ENCODE measurements at places on chromosomes 6 and 20.

DNA sequence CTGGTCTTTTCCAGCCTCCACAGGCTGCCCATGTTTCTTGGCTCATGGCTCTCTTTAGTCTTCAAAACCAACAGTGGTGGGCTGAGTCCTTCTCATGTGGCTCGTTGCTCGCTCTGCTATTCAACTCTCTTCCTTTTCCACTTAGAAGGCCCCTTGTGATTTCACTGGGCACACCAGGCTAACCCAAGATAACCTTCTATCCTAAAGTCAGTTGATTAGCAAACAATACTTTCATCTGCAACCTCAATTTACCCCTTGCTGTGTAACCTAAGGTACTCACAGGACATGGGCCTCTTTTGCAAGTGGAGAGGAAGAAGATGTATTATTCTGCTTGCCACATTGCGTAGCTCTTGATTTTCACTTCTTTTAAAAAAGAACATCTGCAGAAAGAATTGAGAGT is 79.6 kb downstream of the UTRN start:
- DNase-seq = no peak

- DNase-seq = no peak
Observed at GRCh38 chr6:165615636-165616035, 47.4 kb downstream of the PDE10A start.

DNA sequence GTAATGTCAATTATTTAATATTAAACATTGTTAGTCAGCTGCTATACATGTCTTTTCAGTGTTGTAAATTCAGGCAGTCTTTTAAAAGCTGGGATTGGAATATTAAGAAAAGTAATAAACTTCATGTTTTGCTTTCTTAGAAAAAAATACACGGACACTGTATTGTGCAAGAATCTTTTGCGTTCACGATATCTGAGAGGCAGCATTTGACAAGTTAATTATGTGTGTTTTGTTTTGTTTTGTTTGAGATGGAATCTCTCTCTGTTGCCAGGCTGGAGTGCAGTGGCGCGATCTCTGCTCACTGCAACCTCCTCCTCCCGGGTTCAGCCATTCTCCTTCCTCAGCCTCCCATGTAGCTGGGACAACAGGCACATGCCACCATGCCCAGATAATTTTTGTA is 1661.3 kb downstream of the HACE1 start:
- no peak for DNase-seq

DNA sequence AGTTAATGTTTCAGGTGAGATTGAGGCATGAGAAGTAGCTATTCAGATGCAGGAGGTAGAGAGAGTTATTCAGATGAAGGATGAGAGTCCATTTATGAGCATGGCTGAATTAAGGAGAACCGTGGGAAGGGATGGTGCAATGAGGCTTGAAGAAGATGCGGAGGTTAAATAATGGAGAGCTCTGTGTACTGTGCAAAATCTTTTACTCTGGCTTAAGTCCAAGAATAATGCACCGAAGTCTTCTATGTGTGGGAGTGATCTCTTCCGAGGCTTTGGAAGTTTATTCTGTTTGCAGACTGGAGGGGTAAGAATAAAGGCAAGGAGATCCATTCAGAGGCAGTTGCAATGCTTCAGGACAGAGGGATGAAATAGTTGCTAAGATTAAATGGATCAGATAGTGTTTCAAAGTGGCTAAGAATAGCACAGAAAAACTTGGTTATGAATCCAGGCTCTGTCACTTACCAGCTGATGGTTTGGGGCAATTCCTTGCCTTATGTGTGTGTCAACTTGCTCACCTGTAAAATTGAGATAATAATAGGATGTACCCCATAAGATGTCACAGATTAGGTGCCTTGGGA is 467.1 kb downstream of the HDGFL1 start:
- DNase-seq = no peak

DNA sequence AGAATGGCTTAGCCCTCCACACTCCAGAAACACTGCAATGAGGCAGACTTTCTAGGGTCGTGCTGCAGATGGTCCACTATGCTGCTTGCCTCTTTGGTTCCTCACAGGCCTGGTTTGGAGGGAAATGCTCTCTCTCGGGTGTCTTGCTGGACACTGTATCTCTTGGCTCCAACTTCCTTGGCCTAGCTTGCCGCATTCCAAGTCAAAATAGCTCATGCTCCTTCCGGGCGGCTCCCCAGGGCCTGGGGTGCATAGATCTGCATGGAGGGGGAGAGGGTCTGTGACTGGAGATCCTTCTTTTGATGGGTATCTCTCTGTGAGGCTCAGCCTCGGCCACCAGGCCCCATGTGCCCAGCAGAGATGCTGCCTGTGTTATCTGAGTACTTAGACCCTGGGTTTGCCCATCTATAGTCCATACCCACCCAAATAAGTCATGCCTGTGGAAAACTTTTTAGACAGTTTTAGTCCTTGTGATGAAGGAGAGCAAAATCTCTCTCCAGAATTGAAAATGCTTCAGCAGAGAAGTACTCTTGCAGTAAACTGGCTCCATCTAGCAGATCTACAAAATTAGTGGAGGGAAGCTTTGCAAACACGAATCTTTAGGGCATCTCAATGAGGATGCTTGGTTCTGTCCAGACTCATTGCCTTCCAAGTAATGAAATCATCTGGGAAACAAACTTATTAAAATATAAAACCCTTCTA is 264.1 kb upstream of the RIN2 start:
- DNase-seq = no peak

DNA sequence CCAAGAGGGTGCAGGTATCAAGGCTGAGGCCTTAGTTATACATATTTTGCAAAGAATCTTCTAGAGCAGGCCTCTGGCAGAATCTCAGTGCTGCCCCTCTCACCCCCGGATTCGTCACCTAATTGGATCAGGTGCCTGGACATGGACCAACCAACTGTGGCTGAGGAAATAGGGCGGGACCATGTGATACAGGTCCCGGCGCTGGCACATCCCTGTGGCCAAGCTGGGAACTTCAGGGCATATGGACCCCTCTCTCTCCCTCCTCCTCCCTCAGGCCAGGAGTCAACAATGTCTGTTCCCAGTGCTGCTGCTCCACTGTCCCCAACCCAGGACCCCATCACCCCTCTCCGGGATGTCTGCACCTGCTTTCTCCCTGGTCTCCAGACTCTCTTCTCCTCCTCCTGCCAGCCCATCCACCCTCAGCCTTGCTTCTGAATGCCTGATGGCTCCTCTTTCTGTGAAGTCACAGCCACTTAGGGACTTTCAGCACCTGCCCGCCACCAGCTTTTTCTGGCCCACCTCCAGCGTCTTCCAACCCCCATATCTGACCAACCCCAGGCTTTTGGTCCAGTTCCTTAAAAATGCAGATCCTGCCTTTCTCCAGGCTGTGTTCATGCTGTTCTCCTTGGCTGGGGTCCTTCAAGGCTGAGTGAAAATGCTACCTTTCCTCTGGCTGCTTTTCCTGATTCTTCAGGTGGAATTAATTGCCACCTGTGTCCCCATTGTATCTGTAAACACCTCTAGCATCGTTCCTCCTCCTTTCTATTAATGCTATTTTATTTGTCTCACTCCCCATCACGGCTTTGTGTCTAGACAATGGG is 19.0 kb upstream of the MLN start:
- DNase-seq = peak; percentile 5

DNA sequence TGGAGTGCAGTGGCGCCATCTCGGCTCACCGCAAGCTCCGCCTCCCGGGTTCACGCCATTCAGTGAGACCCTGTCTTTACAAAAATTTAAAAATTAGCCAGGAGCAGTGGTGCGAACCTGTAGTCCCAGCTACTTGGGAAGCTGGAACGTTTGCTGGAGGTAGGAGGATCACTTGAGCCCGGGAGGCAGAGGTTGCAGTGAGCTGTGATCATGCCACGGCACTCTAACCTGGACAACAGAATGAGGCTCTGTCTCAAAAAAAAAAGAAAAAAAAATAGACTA is 5.7 kb upstream of the PARD6B start:
- DNase-seq = no peak

- DNase-seq = no peak
Observed at GRCh38 chr6:36980129-36980528, 5.9 kb downstream of the MTCH1 start.

GRCh38 chr6:118313208-118313607 is 234.9 kb upstream of the PLN start:
- DNase-seq = no peak

DNA sequence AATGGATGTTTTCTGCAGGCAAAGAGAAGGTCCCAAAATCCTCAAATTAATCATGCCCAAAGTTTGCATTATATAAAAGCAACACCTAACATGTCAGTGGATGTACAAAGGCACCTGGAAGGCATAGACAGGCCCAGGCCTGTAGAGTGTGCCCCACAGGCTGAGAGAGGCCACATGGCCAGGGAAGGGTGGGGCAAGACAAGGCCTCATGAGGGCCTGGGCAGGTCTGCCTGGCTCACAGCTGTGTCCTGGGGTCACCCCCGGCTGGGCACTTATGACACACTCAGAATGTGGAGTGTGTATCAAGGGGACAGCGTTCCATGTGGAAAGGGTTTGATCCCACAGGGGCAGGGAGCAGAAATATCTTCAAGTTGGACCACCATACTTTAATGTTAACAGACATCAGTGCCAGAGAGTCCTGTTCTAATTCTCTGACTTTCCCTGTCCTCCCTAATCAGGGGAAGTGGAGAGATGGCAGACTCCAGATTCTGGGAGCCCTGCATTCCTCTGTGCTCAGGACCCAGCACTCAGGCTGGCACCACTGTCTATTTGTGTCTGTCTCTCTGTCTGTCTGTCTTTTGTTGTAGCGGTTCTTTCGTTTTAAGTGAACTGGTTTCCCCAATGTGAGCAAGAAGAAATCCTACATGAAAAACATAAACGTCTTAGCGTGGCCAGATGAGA is 178.3 kb upstream of the FOXA2 start:
- DNase-seq = no peak
